T-cell (primary cell): ENCODE measurements at places on chromosomes 1 and 21. TPM values are rescaled to one million over a fixed set of nuclear protein-coding genes. Genes with fewer than 3 reads are reported as not detected.

Gene WNT3A
- 0.10 TPM for total RNA-seq

Gene ATAD3A
- total RNA-seq: 30.1 TPM

Gene SUMO3
- 53.7 TPM for total RNA-seq

Gene FMO1
- not detected for total RNA-seq

Gene ATP6V1G3
- total RNA-seq: not detected

Gene LRRC39
- total RNA-seq: 1.2 TPM

Gene PLA2G2C
- not detected for total RNA-seq

Gene LIPI
- not detected for total RNA-seq

Gene PROK1
- not detected for total RNA-seq

- DNase-seq: no peak
Observed at GRCh38 chr1:228222548-228222947, 14.7 kb downstream of the OBSCN start.

GRCh38 chr1:11813021-11813420 lies 7.0 kb downstream of the CLCN6 start:
- DNase-seq: no peak

GRCh38 chr1:47675047-47675675 lies 237.3 kb downstream of the FOXD2 start:
- no peak for DNase-seq

GRCh38 chr1:78408192-78408591 lies 82.6 kb upstream of the PTGFR start:
- DNase-seq: no peak

- no peak for DNase-seq
Observed at GRCh38 chr1:29801003-29801402, 564.7 kb downstream of the PTPRU start.

DNA sequence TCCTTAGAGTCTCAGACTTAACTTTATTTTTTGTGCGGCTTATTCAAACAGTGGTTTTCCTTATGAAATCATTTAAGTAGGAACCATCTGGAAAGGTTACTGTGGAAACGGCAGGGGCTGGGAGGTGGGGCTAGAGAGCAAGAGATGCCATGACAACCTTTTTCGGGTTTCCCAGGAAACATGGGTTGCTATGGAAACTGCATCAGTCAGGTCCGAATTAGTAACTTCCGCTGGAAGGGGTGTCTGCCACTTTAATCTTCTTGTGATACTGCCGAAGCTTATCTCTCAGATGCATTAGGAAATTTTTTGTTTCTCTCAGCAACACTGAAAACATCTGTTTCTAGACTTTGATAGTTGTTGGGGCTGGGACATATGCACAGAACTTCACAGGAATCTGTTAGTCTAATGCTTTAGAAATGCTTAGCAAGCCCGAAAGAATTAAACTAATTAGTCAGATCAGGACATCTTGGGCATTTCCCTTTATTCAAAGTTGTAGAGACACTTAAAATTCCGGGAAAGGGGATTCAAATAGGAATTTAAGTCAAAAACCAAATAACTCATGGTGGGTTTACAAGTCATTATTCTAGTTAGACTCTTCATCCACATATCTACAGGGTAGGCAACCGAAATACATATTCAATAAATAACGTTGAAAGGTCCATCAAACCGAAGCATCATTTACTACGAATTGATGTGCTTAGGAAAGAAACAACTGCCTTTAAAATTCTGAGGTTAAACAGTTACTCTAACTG lies 2.6 kb downstream of the KCNA3 start:
- peak; percentile 65 for DNase-seq

DNA sequence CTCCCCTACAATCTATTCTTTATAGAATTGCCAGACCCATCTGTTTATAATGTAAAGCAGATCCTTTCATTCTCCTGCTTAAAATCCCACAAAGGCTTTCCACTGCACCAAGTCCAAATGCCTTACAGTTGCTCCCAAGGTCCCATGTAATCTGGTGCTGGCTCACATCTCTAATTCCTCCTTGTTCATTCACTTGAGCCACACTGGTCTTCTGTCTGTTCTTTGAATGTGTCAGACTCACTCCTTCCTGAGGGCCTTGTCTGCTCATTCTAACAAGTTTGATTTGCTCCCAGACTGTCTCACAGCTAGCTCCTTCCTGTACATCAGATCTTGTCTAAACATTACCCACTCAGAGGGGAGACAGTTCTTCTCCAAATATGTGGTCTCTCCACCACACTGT lies 38.9 kb downstream of the ALG14 start:
- no peak for DNase-seq

- no peak for DNase-seq
Observed at GRCh38 chr1:68320349-68320748, 88.0 kb upstream of the WLS start.

DNA sequence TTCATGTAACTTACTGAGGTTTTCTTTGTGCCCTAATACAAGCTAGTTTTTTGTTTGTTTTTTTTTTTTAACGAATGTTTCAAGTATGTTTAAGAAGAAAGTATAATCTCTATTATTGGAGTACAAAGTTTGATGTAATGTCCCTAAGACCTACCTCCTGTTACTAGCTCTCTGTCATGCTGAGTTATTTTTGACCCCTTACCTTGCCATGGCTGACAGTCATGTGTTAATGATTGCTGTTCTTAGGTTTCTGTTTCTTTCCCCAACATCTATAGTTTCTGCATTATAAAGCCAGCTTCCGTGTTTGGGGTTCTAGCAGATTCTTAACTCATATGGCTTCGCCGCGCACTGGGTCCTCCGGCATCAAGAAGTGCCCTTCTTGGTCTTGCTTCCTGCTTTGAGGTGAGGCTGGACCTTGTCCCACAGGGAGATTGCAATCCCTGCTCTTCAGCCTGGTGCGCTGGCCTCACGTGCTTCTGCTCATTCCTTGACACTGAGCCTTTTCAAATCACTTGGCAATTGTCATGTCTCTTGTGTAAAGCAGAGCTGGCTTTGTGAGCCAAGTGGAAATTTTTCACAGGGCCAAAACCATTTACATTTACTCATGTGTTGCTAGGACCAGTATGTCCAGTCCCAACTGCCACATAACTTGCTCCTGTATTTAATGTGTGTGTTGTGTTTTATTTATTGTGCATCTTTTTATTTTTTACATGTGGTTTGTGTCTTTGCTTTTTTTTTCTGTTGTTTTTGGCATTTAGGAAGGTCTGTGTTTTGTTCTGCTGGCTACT lies 135.0 kb upstream of the COL6A1 start:
- DNase-seq: no peak

DNA sequence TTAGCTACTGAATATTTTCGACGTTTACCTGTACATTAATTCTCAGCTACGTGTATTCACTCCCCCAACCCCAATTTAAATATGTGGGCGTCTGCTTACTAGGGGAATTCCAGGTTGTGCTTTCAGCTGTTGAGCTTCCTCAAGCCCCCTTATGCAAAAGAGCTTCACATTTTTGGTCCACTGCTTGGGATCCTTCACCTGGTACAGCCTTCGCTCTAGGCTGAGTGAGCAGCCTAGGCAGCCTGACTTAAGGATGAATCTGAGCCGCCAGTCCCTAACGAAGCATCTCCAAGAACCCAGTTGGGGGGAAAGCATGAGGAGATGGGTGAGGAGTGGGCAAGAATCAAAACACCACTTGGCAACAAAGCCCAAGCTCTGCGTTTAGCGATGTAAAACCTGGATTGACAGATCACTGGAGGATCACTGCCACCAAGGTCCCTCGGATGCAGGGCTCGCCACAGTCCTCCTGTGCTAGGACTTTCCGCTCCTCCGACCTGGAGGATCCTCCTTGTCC lies 674 bp downstream of the BCL10 start:
- no peak for DNase-seq

GRCh38 chr1:224510880-224511645 lies 76.5 kb upstream of the WDR26 start:
- no peak for DNase-seq

DNA sequence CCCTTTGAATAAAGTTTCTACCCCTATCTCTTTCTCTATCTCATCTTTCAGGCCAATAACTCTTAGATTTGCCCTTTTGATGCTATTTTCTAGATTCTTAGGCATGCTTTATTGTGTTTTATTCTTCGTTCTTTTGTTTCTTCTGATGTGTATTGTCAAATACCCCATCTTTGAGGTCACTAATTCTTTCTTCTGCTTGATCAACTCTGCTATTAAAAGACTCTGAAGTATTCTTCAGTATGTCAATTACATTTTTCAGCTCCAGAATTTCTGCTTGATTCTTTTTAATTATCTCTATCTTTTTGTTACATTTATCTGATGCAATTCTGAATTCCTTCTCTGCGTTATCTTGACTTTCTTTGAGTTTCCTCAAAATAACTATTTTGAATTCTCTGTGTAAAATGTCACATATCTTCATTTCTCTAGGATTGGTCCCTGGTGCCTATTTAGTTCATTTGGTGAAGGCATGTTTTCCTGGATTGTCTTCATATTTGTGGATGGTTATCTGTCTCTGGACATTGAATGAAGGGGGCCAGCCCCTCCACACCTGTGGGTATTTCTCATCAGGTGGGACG lies 11.2 kb upstream of the CYP2J2 start:
- no peak for DNase-seq

GRCh38 chr1:176752505-176752904 lies 289.5 kb downstream of the PAPPA2 start:
- DNase-seq: no peak

GRCh38 chr1:95226781-95227660 lies 7.0 kb upstream of the RWDD3 start:
- no peak for DNase-seq

DNA sequence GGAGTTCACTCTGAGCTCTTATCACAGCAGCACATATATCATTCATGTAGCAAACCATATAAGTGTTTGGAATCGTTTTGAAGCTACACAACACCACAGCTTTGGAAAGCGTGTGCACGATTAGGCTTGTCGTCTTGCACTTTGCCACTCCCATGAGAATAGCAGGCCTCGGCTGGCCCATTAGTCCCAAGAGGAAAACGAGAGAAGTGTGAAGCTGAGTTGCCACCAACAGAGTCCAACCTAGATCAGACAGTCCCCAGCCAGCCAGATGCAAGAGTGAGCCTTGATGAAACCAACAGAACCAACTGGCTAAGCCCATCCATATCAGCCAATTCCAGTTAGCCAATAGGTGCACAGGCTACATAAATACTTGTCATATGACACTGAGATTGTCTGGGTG lies 238.4 kb downstream of the C1orf94 start:
- DNase-seq: no peak

- DNase-seq: no peak
Observed at GRCh38 chr1:95140791-95141190, 23.6 kb downstream of the TLCD4 start.

DNA sequence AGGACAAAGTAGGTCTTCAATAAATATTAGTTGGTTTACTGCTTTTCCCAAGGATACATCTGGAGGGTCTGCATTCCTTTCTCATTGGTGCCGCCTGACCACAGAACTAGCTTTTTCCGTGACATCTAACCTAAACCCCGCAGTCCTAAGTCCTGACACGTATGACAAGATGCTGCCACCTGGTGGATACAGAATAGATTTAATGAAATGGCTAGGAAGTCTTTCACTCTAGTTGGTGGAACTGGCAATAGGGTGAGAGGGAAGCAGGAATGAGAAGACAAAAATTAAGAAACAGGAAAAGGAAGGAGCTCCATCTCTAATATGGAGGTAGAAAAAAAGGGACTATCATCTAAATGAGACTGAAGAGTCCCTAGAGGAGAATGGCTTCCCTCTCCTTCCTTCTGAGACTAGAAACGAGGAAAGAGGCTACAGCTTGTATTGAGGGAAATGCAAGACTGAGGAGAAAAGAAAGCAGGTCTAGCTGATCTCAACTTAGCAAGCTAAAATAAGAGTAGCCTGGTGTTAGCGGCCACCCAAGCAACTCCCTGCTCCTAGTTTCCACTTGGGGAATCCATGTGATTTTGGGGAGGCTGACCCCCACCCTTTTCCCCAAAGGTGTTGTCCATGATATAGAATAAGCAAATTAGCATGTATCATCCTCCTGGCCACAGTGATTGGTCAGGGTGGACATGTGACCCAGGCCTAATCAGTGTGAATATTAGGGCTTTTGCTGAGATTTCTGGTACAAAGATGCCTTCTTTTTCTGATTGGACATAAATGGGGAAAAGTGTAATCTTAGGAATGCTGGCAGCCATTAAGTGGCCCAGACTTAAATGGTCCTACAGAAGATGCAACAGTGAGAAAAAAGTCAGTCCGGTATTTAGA lies 5.9 kb downstream of the RFX5 start:
- no peak for DNase-seq

GRCh38 chr21:15211491-15212133 lies 146.8 kb upstream of the NRIP1 start:
- no peak for DNase-seq

- no peak for DNase-seq
Observed at GRCh38 chr1:31748365-31748764, 15.8 kb downstream of the ADGRB2 start.

DNA sequence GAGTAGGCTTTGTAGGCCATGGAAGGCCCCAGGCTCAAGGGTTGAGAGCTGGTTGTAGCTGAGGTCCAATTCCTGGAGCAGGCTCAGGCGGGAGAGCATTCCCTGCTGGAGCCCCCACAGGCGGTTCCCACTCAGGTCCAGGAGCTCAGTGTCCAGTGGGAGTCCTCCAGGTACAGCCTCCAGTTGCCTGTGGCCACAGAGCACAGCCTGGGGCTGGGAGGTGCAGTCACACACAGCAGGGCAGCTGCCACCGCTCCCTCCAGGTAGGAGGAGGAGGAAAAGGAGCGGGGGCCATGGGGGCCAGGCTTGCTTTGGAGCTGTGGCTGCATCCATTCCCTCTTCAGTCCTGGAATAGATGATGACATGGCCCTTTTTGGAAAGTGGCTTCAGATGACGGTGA lies 2.8 kb downstream of the LINGO4 start:
- DNase-seq: no peak

DNA sequence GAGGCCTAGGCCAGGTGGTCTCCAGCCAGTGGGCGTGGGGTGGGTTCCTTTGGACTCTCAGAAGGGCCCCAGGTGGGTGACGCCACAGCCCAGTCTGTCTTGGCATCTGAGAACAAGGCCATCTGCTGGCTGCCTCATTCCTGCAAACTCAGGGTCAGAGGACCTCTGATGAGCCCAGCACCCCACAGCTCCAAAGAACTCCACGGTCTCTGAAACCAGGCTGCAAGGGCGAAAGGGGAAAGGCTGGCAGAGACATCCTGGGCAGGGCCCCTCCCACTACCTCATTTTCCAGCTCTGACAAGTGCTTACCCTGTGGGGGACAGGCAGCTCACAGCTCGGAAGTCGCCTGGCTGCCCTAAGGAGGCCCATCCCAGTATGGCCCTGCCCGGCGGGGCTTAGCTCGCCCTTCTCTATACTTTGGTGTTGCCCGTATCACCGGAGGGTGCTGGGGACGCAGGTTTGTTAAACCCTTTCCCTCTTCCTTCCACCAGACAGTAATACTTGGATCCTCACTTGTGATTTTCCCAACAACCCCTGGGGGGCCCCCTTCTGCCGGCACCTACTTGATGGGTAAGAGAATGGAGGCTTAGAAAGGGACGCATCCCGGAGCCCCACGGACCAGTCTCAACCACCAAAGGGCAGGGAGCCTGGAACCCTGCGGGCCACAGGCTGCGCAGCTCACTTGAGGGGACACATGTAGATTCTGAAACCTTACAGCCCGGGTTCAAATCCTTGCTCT lies 10.9 kb upstream of the EDN2 start:
- DNase-seq: no peak

- no peak for DNase-seq
Observed at GRCh38 chr1:153058826-153059784, 1.8 kb upstream of the SPRR2A start.
